Stimulated activated CD8-positive, alpha-beta memory T cell treated with anti-CD3 and anti-CD28 coated beads, Interleukin-4, amount 100 ng/mL, for 1 hour (primary cell): ENCODE measurements at places on chromosomes 2 and 18.
A peak's percentile ranks its signal among the peaks of the same experiment; 100 is the strongest.

DNA sequence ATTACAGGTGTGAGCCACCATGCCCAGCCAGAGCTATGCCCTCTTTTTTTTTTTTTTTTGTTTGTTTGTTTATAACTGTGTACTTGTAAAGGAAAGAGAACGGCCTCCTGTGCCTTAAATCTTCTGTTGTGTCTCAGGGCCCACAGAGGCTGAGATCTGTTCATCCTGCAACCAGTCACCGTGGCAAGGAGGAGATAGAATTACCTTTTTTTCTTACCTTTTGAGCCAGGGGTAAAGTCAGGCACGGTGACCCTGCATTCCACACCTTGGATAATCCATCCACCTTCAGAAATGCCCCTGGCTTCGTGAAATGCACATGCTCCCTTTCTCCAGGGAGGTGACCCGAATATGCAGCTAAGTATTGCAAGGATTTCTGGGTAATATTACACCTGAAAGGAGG, 12.8 kb downstream of the NEDD4L start:
- no peak for DNase-seq

DNA sequence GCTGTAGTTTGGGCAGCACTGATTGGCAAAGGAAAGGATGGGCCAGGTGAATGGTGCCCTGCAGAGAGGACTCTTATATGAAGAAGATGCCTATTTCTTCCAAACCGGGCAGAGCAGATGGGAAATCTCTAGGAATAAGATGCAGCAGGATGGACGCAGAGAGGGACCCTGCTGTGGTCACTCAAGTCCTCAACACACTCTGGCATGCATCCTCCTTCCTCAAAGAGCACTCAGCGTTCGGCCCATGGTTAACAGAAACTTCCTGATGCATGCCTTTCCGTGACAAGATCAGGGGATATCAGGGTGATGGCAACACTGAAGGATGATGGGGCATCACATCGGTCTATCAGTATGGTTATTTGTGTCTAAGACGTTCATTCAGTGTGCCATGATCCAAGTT, 232.7 kb downstream of the TTC32 start:
- DNase-seq: no peak

- no peak for DNase-seq
Measured at GRCh38 chr2:114550895-114551793, 108.7 kb downstream of the DPP10 start.

- no peak for DNase-seq
Measured at GRCh38 chr18:77250501-77250925, 865 bp downstream of the GALR1 start.

DNA sequence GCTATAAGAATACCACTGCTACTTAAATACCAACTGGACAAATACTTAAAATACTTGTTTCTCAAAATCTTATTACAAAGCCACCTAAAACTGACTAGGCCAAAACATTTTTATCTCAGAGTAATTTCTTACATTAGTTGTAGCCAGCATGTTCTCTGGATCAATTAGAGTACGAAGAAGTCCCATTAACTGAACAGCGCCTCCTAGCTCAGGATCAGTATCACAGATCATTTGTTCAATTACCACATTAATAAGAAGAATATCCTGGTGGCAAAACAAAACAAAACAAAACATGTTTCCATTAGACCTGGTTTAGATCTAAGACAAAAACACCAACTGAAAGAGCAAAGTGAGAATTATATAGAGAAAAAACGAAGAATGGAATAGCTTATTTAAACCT, 36.0 kb downstream of the PPP4R3B start:
- DNase-seq: no peak

DNA sequence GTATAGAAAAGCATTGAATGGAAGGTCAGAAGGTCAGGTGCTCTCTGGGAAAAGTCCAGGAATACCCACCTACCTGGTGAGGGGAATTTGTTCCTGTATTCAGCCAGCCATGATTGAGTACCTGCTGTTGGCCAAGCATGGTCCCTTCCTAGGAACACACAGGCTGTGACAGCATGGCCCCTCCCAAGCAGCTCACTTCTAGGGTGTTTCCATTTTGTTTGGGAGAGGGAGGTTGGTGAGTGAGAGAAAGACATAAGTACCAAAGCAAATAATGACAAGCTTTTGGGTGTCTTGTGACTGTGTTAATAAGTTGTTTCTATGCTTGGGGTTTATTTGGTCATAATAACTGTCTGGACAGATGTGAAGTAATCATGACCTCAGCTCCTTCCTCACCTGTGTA, 46.3 kb downstream of the CABLES1 start:
- no peak for DNase-seq

- no peak for DNase-seq
Measured at GRCh38 chr2:178397002-178397605, 53.9 kb downstream of the PRKRA start.

DNA sequence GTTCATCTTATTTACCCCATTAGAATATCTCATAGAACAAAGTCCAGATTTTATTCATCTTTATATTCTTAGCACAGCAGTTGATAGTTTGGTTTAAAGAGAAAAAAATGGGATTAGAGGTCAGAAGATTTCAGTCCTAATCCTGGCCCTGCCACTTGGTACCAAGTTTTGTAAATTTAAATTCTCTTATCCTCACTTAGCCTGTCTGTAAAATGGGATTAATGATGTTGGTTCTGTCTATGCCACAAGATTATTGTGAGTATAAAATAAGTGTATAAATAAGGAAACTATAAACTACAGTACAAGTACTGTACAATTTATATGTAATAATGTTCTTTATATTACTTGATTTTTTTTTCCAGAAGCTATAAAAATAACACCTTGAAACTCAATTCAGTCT, 17.1 kb upstream of the DRC1 start:
- DNase-seq: no peak

DNA sequence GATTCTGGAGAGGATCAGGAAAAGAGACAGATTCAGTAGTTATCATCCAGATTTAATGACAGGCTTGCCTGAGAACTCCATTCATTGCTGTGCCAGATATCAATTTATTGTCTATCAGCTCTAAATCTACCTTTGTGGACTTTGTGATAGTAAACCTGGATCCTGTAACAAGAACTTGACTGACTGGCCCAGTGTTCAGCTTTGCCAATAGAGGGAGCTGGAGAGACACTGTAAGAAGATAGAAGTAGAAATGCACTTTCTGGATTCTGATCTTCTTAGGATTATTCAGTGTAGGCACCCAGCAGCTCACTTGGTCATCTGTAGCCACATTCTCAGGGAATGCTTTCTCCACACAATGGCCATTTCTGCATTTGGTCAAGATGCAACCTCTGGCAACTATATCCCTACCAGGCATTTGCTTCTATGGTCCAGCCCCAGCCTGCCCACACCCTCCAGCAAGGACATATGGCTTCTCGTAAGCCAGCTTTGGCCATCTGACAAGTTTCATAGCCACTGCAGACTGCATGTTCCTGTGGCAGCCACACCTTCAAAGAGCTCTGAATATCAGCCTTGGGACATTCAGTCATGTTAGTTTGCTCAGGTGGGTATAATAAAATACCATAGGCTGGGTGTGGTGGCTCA, 6.1 kb upstream of the SERPINB8 start:
- peak; percentile 21 for DNase-seq

- no peak for DNase-seq
Measured at GRCh38 chr2:145692971-145693478, 1173.1 kb upstream of the ZEB2 start.

- DNase-seq: no peak
Measured at GRCh38 chr18:34848156-34848555, 138.1 kb downstream of the DTNA start.

DNA sequence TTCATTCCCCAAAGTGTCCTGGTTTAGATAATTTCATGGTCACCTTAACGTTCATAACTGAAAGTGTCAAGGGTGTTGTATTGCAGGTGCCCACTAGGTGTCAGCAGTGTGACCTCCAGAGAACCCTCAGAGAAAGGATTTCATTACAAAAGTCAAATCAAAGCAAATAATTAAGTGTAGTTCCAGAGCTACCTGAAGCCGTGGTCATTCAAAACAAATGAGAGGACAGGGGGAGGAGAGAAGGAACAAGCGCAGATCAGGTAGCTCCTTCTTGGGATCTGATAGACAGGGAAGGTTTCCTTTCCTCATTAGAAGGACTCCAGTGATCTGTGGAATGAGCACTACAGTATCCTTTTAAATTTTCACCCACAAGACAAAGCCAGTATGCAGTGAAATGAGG, at the start of gene SLC9A4:
Gene SLC9A4 (plus strand): TSS at position 207 of the 400 bp plus-strand sequence. CDS start 534 bp downstream, outside the sequence.
- DNase-seq: no peak

DNA sequence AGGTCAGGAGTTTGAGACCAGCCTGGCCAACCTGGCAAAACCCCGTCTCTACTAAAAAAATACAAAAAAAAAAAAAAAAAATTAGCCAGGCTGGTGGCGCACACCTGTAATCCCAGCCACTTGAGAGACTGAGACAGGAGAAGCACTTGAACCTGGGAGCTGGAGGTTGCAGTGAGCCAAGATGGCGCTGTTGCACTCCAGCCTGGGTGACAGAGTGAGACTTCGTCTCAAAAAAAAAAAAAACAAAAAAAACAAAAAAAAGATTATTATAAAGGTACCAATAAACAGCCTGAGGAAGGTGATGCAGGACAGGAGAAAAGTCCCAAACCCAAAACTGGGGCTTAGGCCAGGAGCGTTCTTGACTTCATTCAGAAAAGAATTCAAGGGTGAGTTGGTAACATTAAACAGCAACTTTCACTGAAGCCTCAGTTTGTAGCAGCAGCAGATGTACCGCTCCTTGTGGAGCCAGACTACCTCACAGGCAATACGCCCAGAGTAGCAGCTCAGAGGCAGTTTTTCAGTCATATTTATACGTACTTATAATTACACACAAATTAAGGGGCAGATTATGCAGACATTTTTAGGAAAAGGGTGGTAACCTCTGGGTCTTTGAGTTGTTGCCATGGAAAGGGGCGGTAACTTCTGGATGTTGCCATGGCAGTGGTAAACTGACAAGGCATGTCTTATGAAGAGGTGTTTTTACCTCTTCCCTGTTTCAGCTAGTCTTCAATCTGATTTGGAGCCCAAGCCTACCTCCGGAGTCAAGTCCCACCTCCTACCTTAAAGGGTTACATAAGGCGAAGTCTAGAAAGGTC, 1596.6 kb upstream of the CELF4 start:
- no peak for DNase-seq

- no peak for DNase-seq
Measured at GRCh38 chr18:77059294-77059916, 73.2 kb downstream of the MBP start.
